Stimulated activated CD4-positive, alpha-beta T cell treated with anti-CD3 and anti-CD28 coated beads, Interleukin-1b, Interleukin-23, amount 100 ng/mL, for 48 hours (primary cell): ENCODE measurements at places on chromosomes 6 and 20.

GRCh38 chr6:107712237-107712664, 111.9 kb downstream of the SCML4 start:
- no peak for DNase-seq

- DNase-seq: no peak
Observed at GRCh38 chr6:133768656-133769295, 120.1 kb upstream of the TCF21 start.

- DNase-seq: no peak
Observed at GRCh38 chr6:167558246-167559177, 233.6 kb downstream of the TTLL2 start.

- peak; percentile 19 for DNase-seq
Observed at GRCh38 chr6:166955121-166955864, 1.1 kb downstream of the RNASET2 start.

DNA sequence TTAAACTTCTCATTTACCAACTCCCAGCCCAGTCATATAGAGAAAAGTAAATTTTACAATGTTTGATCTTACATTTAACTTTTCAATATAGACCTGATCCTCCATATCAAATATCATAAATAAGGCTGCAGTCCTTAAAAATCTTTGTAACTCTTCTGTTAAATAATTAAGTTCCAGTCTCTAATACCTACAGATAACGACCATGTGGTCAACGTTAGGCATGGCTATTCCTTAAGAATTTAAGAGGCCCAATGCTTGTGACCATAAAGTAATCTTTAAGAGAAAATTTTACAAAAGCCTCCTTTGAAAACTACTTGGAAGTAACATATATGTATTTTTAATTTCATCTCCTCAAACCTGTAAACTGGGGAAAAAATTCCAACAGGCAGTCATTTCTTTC, 1.6 kb downstream of the FBXO5 start:
- DNase-seq: no peak

DNA sequence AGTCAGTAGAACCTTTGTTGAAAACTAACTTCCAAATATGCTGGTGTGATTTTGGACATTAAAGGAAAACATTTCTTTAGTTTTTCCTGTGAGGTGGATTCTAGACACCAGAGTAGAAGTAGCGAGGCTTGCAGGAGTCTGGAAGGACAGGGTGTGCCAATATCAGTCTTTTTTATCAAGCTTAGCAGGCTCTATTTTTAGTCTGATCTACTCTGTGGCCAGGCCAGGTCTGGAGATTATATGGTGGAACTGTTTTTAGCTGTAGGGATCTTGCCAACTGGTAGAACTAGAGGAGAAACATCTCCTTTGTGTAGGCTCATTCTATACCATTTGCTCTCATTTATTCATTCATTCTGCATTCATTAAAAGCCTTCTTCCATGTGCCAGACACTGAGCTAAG, 42.7 kb downstream of the LRP11 start:
- no peak for DNase-seq

DNA sequence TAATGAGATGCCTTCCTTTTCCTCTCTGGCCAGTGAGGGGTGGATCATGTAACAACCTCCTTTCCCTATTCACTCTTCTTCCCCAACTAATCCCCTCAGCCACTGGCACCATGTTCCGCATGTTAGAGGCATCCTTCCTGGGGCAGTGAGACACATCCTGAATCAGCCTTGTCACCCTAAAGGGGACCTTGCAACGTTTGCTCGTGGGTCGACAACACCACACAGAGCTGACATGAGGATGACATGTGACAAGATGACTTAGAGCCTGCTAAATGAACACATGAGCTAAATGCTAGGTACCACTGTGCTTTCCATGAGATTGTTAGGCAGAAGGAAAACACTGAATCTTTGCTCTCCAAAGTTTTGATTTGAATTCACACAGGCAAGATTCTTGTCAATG, 129.2 kb downstream of the ATXN1 start:
- DNase-seq: no peak
